Activated CD8-positive, alpha-beta memory T cell treated with anti-CD3 and anti-CD28 coated beads for 1 hour (primary cell): ENCODE measurements at places on chromosomes 5 and 9.

- no peak for DNase-seq
Observed at GRCh38 chr9:69223605-69224004, 49.5 kb downstream of the TJP2 start.

- DNase-seq: no peak
Observed at GRCh38 chr9:14882090-14882489, 28.1 kb downstream of the FREM1 start.

DNA sequence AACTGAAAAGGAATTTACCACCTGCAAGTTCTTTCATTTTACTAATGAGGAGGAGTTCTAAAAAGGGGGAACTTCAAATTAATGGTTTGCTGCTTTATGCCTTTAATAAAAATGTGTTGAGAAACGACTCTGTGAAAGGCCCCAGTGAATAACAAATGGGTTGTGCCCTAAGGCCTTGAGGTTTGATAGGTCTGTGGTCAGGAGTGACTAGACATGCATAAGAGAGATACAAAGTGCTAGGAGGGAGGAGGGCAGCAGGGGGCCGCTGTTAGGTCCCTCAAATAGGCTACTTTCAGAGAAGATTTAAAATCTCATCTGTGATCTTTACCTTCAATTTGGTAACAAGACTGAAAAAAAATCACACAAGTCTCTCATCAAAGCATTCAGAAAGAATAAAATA lies 58.3 kb downstream of the FAM81B start:
- no peak for DNase-seq

DNA sequence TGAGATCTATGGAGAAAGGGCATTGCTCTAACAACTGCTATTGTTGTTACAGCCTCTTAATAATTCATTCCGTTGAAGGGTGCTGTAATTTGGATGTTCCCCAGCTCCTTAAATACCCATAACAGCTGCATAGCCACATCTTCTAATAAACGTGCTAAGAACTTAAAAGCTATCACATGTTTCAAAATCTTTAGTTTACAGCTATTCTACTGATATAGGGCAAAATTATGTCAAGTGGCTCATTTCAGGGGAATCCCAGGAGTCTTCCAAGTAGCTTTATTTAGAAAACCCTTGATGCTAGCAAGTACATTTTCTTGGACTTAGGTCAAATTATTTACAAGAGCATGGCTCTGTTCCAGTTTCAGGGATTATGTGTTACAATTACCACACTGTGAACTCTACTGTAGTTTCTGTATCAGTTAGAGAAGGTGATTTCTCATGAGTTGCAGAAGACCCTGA lies 990.4 kb upstream of the ACO1 start:
- DNase-seq: no peak

DNA sequence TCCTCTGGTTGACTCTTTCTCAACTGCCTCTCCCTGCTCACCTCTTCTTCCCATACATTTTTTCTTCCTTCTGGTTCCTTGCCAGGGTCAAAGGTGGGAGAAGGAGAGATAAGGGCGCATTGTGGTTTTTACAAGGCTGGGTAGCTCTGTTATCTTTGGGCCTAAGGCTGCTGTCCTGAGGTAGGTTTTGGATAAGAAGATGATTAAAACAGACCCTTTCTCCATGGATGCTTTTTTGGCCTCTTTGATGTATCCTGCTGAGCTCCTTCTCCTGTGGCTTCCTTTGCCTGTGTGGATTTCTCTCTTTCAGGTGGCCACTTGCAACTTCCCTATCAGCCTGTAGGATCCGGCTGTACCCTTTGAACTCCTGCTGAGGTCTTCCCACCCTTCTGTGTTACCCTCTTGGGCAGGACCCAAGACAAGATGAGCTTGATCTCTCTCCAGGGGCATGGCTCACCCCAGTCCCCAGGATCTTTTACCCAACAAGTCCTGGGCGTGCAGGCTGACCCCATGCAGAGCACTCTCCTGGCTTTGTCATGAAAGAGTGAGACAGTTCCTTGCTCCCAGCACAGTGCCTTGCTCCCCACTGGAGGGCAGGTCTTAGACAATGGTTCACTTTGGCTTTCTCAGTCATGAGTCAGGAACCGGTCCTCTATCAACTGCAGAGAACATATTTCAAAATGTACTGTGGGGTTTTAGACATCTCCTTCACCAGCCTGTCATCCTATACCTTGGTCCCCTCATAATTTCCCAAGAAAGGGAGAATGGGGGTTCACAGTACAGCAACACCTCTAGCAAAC lies 197.9 kb downstream of the TLE4 start:
- DNase-seq: no peak

- no peak for DNase-seq
Observed at GRCh38 chr5:14872070-14872989, 752 bp upstream of the ANKH start.

DNA sequence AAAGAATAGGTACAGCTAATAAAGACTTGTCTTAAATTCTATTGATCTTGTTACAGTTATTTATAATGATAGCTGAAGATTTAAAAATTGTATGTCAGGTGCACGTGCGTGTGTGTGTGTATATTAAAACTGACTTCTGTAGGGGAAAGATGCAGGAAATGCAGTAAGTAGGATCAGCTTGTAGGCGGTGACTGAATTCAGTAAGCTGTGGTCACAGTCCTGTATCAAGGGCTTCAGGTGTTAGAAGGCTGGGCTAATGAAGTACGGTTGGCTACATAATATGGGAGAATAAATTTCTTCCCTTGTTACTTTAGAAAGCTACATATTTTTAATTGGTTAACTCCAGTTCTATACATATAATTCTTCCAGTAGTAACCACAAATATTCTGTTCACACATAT lies 54.2 kb downstream of the LNPEP start:
- no peak for DNase-seq

GRCh38 chr5:171640480-171640879 lies 145.1 kb upstream of the SMIM23 start:
- no peak for DNase-seq

DNA sequence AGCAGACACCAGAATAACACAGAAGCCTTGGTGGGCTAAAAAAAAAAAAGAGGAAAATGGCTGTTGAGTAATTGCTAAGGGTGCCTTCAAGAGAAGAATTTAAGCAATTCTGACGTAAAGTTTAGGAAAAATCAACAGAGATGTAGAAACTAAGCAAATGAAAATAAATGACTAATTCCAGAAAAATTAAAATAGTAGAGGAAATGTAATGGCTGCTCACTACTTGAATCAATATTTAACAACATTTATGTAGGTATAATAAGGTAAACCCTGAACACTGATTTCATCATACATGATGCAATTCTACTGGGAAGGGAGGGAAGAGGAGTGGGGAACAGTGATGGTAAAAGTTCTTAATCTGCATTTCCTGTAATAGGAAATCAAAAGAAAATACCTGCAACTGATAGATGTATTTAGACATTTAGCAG lies 41.4 kb downstream of the PUM3 start:
- DNase-seq: no peak

- DNase-seq: no peak
Observed at GRCh38 chr5:146005264-146005663, 68.9 kb downstream of the SH3RF2 start.

GRCh38 chr5:135085936-135086725 lies 52.1 kb upstream of the PITX1 start:
- no peak for DNase-seq

GRCh38 chr9:136482046-136482792 lies 621 bp downstream of the SEC16A start:
- no peak for DNase-seq

DNA sequence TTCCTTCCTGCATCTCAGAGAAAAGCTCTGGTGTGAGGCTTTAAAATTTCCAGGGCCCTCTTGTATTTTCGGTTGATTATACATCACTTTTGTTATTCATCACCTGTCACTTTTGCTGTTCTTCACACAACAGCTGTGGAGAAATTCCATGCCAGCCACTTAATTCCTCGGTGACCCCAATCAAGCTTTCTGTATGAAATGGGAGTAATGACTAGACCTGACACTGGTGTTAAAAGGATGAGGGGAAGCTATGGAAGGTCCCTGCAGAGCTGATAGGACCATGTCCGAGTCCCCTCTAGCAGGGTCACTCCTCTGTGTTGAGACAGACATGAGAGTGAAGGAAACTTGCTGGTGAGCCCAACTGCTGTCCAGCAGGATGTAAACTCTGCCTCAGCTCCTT lies 59.7 kb downstream of the GPR21 start:
- DNase-seq: no peak

DNA sequence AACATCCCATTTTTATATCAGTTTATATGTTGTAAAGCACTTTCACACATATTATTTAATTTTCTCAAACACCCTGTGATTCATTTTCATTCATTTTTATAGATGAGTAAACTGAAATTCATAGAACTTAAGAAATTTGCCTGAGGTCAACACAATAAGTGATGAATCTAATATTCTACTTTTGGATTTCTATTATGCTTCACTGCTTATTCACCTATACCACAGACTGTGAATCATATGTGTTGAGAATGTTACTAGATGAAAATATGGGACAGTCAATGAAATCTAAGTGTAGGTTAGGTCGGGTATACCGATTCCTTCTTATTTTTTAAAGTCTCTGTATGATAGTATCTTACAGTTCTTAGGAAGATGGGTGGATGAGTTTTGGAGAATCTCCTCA lies 24.8 kb downstream of the CDC37L1 start:
- no peak for DNase-seq

DNA sequence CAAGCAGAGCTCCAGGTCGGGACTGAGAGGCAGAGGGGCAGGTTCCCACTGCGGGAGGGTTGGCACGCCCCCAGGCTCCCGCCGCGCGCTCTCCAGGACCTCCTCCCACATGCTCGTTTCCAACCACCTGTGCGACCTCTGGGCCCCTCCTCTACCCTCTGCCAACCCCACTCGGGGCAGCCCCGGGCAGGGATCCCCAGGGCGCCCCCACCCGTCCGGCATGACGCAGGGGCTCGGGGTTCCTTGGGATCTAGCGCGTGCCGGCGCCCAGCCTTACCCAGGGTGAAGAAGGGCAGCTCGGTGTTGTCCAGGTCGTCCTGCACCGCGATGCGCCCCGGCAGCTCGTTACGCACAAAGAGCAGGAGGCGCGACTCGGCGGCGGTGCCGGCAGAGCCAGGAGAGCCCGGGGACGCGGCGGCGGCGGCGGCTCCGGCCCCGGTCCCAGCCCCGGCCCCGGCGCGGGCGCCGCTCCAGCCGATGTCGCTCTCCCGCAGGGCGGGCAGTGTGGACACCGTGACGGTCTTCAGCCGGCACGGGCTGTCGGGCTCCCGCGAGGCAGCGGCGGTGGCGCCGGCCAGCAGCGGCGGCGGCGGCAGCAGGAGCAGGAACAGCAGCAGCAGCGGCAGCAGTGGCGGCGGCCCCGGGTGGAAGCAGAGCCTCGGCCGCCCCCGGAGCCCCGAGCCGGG lies 494 bp downstream of the ASTN2 start:
- no peak for DNase-seq

DNA sequence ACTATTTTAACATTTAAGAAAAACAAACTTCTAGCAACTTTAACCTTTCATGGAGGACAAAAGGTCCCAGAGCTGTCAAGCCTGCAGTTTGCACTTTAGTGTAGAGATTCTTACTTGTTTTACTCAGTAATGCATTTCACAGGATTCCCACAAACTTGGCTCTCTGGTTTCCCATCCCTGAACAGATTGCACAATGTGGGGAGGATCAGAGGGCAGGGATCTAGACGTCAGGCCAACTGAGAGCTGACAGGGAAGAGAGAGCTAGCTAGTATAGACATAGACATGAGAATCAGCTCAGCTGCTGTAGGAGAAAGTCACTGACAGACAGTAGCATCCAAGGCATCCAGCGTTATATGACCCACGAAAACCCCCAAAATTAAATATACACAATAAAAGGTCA lies 20.9 kb upstream of the BNIP1 start:
- no peak for DNase-seq

DNA sequence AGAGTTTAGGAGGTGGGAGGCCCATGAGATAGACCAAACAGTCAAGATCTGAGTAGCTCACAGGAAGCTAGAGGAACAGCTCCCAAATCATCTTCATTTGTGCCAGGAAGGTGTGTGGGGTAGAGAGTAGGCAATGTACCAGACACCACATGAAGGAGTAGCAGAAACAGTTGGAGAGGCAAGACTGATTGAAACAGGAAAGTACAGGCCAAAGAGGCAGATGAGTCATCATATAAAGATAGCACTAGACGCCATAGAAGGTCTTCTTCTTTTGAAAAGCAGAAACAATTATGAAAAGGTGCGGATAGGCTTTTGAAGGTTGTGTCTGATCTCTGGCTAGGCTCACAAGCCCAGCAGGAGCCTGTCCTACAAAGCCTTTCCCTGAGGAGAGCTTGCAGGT lies 62.7 kb upstream of the PALM2AKAP2 start:
- DNase-seq: no peak

GRCh38 chr5:179553006-179553405 lies 2.7 kb downstream of the RUFY1 start:
- DNase-seq: no peak

- DNase-seq: no peak
Observed at GRCh38 chr5:155024015-155024414, 10.5 kb downstream of the KIF4B start.

DNA sequence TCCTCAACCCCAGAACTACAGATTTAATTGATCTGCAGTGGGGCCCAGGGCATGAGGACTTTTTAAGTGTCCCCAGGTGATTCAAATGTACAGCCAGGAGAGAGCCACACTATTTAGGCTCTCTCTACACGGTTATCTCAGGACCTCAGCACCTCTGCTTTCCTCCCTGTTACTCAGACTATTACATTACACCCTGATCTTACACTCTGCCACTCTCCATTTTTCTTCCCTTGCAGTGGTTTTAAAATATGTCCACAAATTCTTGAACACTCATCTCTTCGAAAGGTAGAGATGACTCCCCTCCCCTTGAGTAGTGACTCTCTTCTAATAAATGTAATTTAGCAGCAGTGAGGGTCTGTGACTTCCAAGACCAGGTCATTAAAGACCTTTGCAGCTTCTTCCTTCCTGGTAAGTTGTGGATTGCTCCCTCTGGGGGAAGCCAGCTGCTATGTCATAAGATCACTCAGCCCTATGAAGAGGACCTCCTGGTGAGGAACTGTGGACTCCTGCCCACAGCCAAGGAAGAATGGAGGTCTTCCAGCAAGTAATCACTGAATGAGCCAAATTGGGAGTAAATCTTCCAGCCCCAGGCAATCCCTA lies 87.5 kb upstream of the SSBP2 start:
- no peak for DNase-seq

GRCh38 chr5:159735036-159735435 lies 181.2 kb upstream of the ADRA1B start:
- no peak for DNase-seq

GRCh38 chr9:37968228-37968701 lies 64.3 kb upstream of the SLC25A51 start:
- DNase-seq: no peak

- DNase-seq: no peak
Observed at GRCh38 chr5:87674235-87674634, 261.5 kb upstream of the CCNH start.

GRCh38 chr9:13279284-13280141 lies at the start of gene MPDZ:
Gene MPDZ, minus strand, starts transcription at chr9:13279692. Its CDS starts 29,377 bp downstream, at chr9:13250315.
- DNase-seq: no peak

GRCh38 chr9:13705918-13706317 lies 426.4 kb upstream of the MPDZ start:
- DNase-seq: no peak

DNA sequence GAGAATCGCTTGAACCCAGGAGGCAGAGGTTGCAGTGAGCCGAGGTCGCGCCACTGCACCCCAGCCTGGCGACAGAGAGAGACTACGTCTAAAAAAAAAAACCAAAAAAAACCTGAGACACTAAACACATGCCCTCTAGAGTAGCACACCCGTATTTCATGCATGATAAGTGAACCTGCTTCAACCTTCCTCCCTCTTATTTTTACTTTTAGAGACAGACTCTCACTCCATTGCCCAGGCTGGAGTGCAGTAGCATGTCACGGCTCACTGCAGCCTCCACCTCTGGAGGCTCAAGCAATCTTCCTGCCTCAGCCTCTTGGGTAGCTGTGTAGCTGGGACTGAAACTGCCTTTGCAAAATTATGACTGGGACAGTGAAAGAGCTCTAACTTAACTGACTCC lies 17.6 kb upstream of the NANS start:
- no peak for DNase-seq
